ENCODE measurements at places on chromosomes 11 and 22. TPM values are rescaled to one million over a fixed set of nuclear protein-coding genes. Genes with fewer than 3 reads are reported as not detected.

The RBMXL2 gene
- total RNA-seq, result not detected

- peak; percentile 85 for DNase-seq
Observed at GRCh38 chr22:19291580-19292457, at the start of gene CLTCL1. Gene CLTCL1 (minus strand): TSS chr22:19291719. CDS start chr22:19291641, 78 bp downstream.

The SLC17A6 gene
- not detected for total RNA-seq

The PLA2G3 gene
- total RNA-seq, result not detected

DNA sequence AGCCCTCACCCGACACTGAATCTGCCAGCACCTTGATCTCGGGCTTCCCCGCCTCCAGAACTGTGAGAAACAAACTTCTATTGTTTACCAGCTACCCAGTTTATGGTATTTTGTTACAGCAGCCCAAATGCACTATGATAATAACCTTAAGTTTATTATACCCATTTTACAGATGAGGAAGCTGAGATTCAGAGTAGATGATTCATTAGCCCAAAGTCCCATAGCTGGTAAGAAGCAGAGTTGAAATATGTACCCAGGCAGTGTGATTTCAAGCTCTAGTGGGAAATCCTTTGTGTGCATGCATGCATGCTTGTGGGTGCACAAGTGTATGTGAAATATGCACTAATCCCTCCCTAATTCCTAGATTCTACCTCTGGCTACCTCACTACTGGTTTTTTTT, 7.9 kb downstream of the GRIK4 start:
- DNase-seq, result no peak

GRCh38 chr22:20204311-20204710, 53.5 kb upstream of the CCDC188 start:
- no peak for DNase-seq

The EMID1 gene
- total RNA-seq, result 2.4 TPM

The MUC5B gene
- total RNA-seq, result 3.4 TPM

- no peak for DNase-seq
Observed at GRCh38 chr22:16959345-16959930, 48.6 kb downstream of the GAB4 start.

The CRY2 gene
- 14.9 TPM for total RNA-seq

The PANX3 gene
- total RNA-seq, result not detected

- no peak for DNase-seq
Observed at GRCh38 chr11:1130276-1131032, 27.3 kb upstream of the MUC5AC start.

- DNase-seq, result no peak
Observed at GRCh38 chr11:86162239-86162638, 82.3 kb upstream of the EED start.

The KLHL22 gene
- 28.1 TPM for total RNA-seq
